Hair follicular keratinocyte (primary cell): ENCODE measurements at places on chromosomes 7 and 10. TPM values are rescaled to one million over a fixed set of nuclear protein-coding genes. Genes with fewer than 3 reads are reported as not detected.

Gene ACSL5
- total RNA-seq = 0.08 TPM in 1 of 2 replicates, not detected in the other

Gene FGF8
- total RNA-seq = not detected in 2 replicates

Gene PNLIP
- not detected in 2 replicates for total RNA-seq

Gene CCDC71L
- total RNA-seq = 38.8 and 77.0 TPM in 2 replicates

Gene SYT15B
- not detected in 2 replicates for total RNA-seq

Gene CYP2C8
- not detected in 2 replicates for total RNA-seq

Gene HYAL4
- total RNA-seq = 0.04 TPM in 1 of 2 replicates, not detected in the other

Gene TRPV6
- total RNA-seq = 0.08 TPM in 1 of 2 replicates, not detected in the other

Gene ZNF804B
- total RNA-seq = not detected in 2 replicates

Gene EZH2
- 6.4 and 12.0 TPM in 2 replicates for total RNA-seq

Gene PRTFDC1
- total RNA-seq = 4.1 and 5.4 TPM in 2 replicates

Gene CNNM1
- total RNA-seq = under 0.01 and 0.08 TPM in 2 replicates

Gene RPEL1
- 0.04 TPM in 1 of 2 replicates, not detected in the other for total RNA-seq
